NCI-H1105 treated with DMSO at 0.1 percent for 48 hours (cell line): ENCODE measurements at places on chromosomes 1 and 21.

- no peak for DNase-seq
These were observed 6.3 kb upstream of the UBE2U start for GRCh38 chr1:64197076-64197475.

DNA sequence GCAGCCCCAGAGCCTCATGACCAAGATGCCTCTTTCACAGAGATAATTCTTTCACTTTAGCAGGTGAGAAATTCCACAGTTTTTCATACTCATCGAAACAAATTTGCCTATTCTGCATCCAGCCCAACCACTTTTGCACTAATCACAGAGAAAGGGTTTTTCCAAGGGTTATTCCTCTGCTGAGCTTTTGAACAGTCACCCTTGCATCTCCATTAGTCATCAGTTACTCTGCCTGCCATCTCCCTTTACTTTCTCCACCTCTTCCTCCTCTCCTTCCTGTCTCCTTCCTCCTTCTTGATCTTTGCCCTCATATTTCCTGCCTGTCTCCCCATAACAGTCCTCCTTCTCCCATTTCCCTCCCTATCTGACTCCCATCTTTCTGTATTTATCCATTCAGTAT lies 43.9 kb downstream of the FH start:
- DNase-seq, result no peak

- no peak for DNase-seq
These were observed 34.6 kb downstream of the RUNX1 start for GRCh38 chr21:35014302-35015041.

GRCh38 chr1:184620469-184620868 lies 134.2 kb downstream of the EDEM3 start:
- no peak for DNase-seq

GRCh38 chr1:156500793-156501506 lies 375 bp upstream of the MEF2D start:
- DNase-seq, result peak; percentile 87

GRCh38 chr21:33947451-33948095 lies 32.0 kb upstream of the ATP5PO start:
- peak; percentile 71 for DNase-seq

DNA sequence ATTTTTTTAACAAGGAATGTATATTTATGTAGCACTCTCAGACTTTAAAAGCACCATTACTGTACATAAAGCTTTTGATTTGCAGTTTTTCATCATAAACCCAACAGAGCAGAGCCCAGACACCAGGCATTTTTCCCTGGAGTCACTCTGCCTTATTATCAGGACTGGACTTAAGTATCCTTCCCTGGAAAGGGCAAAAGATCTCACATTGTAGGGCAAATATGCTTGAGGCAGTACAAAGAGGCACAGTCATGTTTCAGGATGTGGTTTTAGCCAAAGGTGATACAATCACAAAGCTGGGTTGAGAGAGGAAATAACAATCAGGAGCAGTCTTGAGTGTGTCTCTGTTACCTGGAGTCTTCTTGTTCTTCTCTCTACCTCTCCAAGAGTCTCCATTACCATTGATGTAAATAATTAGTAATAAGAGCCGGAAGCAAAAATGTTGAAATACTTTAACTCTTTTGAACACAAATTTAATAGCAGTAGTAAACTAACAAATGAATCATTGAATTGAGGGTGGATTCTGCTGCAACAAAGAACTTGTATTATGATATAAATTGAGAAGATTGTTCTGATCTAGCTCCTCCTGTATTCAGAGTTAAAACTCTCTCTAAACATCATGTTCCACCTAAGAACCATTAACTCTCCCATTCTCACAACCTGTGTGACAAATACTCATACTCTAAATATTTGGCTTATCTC lies 160.5 kb downstream of the LTN1 start:
- no peak for DNase-seq

DNA sequence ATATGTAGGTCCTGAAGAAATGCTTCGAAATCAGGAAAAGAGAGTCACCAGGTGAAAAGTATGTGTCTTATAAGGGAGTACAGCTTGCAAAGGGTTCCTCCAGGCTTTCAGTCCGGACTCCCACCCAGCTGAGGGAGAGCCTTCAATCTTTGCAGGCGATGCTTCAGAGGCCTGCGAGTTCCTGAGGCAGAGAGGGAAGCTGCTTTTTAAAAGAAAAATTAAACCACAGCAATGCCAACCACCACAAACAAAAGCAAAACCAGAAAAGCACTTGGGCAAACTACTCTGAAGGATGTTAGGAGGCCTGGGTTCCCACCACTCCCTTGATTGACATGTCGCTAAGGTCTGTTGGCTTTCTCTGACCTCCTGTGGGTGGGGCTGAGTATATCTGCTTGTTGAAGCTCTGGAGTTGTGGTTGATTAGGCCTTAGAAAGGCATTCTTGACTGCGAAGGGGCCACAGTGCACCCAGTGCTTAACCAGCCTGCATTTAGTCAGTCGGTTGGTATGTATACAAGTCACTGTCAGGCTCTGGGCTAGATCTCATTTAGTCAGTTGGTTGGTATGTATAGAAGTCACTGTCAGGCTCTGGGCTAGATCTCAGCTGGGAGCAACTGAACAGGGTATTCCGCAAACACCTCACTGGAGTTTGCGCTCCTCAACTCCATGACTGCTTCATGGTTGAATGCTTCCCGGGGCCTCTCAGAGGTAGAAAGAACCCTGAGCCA lies 1.2 kb downstream of the NIPAL3 start:
- no peak for DNase-seq

DNA sequence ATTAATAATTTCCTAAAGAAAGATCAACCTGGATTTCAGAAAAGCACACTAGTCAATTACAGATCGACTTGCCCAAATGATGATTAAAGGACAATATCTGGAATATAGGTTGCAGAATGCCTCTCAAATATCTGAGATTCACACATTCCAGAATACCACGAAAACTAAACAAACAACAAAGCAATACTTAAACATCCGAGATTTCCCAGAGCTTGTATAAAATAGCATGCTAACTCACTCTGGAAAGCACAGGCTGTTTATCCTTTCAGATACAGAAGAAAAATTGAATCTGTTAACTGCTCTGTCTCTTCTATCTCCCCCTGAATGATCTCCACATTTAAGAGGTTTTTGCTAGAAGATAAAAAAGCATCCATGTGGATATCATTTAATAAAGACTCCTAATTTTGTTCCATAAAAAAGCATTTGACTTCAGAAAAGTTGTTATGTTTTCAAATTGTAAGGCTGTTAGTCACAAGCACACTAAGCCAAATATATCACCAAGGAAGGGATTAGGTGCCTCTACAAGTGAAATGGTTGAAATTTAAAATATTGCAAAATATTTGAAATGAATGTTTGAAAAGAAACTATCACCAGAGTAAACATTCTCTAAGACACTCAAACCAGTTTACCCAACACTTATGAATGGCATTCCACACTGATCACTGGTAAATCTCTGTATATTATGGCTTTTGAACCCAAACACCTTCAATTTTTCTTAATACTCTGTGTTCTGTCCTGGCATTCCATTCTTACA lies 865.1 kb upstream of the ADAMTS5 start:
- no peak for DNase-seq

DNA sequence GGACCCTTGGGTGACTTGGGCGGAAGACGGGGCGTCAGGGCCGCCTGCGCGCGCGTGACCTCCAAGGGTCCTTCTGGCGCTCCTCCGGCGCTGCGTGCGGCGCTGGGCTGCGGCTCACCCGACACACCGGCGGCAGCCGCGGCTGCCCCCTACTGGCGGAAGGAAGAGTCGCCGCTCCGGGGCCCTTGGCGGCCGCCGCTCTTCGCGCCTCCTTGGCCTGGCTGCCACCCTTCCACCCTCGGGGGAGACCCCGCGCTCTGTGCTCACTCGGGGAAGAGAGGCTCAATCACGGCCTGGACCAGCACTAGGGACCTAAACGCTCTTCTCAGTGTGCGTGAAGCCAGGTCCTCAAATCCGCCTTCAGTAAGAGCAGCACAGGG lies 89.7 kb downstream of the DMRTA2 start:
- no peak for DNase-seq

- DNase-seq, result no peak
These were observed 19.7 kb upstream of the DYNLT5 start for GRCh38 chr1:66732407-66733166.

DNA sequence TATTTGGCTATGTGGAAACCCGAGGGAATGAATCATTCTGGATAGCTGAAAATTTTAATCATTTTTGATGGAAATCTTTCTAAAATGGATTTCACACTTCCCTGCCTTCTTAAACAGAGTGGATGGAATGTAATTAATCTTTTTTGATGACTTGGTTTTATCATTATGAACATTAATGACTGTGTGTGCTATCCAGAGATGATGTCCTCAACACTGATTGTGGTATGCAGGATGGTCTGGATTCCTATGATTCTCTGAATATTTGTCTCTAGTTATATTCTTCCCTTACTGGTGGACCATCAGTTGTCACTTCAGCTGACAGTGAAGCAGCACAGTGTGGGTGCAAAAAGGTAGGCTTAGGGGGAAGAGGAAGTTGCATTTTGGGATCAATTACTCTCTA lies 513.5 kb downstream of the LMO4 start:
- DNase-seq, result no peak

GRCh38 chr1:14263671-14264070 lies 334.8 kb upstream of the KAZN start:
- no peak for DNase-seq

GRCh38 chr1:184933944-184934343 lies 40.4 kb downstream of the NIBAN1 start:
- no peak for DNase-seq

DNA sequence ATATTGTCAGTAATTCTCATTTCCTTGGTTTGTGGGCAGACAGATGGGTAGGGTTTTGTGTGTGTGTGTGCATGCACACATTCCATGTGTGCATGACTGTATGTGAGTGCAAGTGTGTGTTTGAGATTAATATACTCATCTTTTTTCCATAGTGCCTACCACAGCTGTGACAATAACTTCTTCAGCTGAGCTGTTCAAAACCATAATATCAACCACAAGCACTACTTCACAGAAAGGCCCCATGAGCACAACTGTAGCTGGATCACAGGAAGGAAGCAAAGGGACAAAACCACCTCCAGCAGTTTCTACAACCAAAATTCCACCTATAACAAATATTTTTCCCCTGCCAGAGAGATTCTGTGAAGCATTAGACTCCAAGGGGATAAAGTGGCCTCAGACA lies 149.3 kb downstream of the ADGRL2 start:
- DNase-seq, result no peak

DNA sequence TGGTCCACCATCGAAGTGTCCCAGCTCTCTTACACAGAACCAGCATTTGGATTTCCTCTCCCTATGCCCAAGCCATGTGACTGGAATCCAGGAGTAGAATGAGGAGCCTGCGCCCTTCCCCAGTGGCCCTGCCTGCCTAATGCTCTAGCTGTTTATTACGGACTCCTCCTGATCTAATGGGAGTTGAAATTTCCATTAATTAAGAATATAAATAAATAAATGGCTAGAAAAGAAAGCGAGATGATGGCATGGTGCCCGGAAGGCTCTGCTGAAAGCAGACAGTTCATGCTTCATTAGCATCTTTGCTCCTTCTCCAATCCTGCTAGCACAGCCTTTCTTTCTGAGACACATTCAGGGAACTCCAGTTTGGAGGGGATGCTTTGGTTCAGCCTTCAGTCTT lies 216.2 kb downstream of the SEC16B start:
- DNase-seq, result peak; percentile 74

DNA sequence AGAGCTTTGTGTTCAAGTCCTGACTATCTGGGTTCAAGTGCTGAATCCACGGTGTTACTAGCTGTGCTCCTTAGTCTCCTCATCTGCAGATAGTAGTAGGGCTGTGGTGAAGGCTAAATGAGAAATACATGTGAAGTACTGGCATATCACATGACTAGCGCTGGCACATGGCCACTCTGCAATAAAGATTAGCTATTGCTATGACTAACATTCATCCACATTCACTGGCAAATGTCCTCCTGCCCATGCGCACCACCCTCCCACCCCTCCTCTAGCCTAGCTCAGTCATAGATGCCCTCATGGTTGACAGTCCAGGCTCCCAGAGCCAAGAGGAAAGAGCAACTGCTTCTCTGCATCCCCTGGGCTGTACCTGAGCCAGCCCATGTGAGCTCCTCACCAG lies 8.5 kb upstream of the COL8A2 start:
- no peak for DNase-seq

- no peak for DNase-seq
These were observed 66.4 kb upstream of the STUM start for GRCh38 chr1:226482196-226482595.

GRCh38 chr1:235763962-235764361 lies 102.7 kb downstream of the LYST start:
- no peak for DNase-seq

DNA sequence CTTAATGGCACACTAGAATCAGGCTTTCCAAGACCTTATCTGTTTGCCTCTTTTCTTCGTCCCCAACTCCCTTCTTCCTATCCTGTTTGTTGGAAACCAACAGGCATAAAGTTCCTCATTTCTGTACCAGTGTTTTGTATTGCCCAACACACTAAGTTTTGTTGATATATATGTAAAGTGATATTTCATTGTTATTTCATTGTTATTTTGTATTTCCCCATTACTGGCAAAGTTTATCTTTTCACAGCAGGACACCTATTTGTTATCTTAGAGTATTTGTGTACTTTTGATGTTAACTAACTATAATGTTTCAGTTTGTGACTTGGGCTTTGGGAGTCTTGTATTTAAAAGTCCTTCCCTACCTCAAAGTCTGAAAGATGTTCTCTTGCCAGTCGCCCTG lies 27.1 kb downstream of the FAM20B start:
- no peak for DNase-seq

DNA sequence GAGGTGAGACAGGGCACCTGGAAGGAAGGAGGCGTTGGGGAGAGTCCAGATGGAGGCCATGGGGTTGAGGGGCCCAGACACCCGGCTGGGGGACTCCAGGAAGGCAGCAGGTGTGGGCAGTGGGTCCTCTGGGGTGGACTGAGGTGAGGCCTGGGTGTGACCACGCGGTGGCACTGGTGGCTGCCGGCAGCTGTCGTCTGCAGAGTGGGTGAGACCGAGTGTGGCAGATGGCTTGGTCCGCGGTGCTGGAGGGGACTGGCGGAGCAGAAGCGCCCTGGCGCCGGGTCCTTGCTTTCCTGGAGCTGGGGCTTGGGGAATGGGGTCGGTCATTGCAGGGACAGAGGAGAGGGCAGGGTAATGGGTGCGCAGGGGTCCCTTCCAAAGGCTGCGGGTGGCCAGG lies 12.5 kb downstream of the AGRN start:
- DNase-seq, result peak; percentile 28

- no peak for DNase-seq
These were observed 247.0 kb upstream of the LYPLAL1 start for GRCh38 chr1:218926631-218927030.

GRCh38 chr1:16971341-16972188 lies 8.9 kb downstream of the MFAP2 start:
- peak; percentile 88 for DNase-seq
